Central memory CD4-positive, alpha-beta T cell (primary cell): ENCODE measurements at places on chromosomes 5 and 9.

- no peak for DNase-seq
These were observed 251.9 kb downstream of the EBF1 start for GRCh38 chr5:158847772-158848171.

DNA sequence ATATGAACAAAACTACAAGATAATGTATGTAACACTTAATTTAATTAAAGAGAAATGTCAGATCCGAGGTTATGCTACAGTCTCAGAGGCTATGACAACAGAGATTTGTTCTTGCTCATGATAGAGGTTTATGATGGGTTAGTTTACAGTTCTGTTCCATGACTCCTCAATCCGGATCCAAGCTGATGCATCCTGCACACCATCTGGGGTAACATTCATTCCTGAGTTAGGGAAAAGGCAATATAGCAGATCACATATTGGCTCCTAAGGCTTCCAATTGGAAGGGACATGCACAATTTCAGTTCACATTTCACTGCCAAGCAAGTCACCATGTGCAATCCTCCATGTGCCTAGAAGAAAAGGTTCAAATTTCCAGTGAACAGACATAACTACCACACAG lies 40.4 kb downstream of the ABLIM3 start:
- no peak for DNase-seq

DNA sequence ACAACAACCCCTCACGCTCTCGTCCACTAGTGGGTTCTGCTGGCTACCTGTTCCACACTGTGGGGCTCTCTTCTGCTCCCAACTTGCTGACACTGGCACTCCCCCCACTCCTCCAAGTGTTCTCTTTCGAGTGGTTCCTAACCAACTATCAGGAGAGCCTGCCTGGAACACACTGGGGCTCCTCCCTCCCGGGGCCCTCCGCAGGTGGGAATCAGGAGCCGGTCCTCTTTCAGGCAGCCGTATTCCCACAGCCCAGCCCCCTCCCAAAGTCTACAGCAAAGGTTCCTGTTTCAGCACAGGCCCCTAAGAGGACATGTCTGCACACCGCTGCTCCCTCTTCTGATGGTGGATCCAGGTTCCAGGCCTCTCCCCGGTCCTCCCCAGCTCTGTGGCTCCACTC lies 165.9 kb downstream of the FSTL4 start:
- no peak for DNase-seq

DNA sequence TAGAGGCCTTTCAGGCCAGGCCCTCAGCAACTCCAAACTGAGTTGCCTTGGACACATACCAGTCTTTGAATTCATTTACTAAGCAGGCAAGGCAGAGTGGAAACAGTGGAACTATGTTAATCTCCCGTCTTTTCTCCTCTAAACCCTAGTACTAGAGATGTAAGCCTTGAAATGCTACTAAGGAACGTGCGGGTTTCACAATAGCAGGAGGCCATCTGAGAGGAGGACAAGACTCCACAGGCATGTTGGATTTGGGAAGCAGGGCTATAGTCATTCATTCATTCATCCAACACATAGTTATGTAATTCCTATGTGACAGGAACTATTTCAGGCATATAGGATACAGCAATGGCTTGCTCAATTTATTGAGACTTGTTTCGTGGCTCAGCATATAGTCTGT lies 3.3 kb upstream of the OCLN start:
- DNase-seq: no peak

GRCh38 chr5:64206653-64207052 lies 41.0 kb downstream of the RNF180 start:
- DNase-seq: no peak

- no peak for DNase-seq
These were observed 47.0 kb upstream of the ZNF169 start for GRCh38 chr9:94212091-94212490.

GRCh38 chr9:98686961-98687855 lies 21.5 kb downstream of the GABBR2 start:
- no peak for DNase-seq

DNA sequence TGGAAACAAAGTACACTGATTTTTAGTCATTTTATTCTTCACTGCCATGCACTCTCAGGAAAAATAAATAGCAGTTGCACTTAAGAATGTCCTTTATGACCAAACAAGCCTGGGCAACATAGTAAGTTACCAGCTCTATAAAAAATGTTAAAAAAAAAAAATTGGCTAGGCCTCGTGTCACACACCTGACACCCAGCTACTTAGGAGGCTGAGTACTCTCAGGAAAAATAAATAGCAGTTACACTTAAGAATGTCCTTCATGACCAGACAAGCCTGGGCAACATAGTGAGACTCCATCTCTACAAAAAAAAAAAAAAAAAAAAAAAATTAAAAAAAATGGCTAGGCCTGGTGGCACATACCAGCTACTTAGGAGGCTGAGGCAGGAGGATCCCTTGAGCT lies 304.6 kb downstream of the SLCO4C1 start:
- no peak for DNase-seq

DNA sequence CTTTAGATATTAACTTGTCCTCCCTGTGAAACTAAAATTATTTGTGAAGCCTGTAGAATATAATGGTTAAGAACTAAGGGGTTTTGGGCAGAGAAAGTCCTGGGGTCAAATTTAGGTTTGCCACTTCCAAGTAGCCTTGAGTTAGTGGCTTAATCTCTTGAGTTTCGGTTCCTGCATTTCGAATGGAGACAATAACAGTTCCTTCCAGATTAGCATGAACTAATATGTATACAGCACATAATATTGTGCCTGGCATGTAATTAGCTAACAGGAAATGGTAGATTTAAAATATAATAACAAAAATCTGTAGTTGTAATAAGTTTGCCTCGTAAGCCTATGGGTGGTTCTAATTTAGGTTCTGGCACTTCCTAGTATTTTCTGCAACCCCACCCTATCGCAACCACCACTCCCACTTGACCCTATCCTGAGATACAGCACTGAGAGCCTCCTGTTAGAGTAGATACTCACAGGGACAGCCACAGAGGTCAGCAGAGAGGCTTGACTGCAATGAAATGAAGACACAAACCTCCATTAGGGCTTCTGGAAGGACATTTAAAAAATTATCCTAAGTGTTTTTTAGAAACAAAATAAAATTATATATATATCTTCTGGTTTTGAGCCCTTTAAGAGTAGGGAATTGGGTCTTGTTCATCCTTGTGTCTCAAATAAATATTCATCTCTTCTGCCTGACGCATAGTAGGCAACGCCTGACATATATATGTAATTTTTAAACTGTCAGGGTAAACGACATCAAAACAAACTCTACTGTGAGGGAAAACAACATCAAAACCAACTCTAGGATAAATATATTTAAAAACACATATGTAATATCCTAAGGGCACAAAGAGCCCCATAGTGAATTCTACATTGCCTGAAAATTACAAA lies 8.5 kb downstream of the SPINK9 start:
- DNase-seq: no peak

- DNase-seq: no peak
These were observed 161.3 kb downstream of the NIPBL start for GRCh38 chr5:37037840-37038239.

DNA sequence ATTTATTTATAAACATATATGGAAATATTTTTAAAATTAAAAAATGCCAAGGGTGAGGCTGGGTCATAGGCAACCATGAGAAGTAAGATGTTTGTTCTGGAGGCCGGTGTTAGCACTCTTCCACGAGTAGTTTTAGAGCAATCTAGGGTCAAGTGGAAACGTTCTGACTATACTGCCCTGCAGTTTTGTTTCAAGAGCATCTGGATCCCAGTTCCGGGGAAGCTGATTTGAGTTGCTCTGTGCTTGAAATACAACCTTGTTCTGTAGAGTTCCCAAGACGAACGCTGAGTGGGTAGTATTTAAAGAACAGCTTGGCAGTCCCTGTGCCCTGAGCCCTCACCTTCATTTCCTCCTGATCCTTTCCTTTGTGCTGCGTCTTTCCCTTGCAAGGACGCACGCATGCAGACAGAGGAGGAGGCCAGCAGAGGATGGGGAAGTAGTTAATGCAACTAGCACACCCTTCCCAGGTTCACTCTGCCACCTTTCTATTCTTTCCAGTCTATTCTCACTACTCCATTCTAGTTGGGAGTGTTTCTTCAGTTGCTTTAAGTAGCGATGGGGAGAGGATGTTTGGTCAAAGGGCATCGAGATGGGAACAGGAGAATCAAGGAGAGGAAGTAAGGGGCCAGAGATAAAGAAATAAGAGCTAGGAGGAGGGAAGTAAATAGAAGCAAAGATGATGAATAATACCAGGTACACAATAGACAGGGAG lies 68.3 kb upstream of the ZSWIM6 start:
- no peak for DNase-seq

GRCh38 chr5:106454651-106455415 lies 1215.9 kb downstream of the EFNA5 start:
- DNase-seq: no peak

DNA sequence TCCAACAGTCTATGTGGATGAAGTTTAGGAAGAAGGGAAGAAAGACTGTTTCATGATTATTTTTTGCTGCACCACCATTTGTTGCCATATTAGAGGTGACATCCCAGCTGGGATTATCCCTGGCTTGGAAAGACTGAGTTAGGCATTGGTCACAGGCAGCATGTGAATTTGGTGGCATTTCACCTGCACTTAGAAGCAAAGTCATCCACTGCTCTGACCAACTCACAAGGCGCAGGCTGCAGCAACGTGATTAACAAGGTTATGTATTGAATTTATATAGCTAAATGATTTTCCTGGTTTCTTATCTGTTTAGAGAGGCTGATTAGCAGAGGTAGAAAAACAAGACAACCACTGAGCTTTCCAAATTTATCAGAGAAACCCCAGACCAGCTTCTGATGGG lies 2.7 kb downstream of the FYB1 start:
- no peak for DNase-seq

DNA sequence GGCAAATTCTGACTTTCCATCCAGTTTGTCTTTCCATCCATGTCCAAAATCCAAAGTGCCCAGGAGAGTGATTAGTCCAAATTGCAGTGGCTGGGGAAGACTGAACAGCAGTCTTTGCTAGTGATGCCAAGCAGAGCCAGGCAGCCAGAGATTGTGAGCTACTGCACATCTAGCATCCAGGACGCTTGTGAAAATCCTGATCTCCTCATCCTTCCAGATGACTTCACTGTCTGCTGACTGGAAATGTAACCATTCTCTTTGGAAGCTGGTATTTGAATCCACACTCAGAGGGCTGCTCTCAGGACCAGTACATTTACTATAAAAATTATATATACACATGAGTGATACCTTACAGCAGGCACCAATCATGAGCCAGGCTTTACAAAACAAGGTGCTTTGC lies 49.6 kb downstream of the MACROH2A1 start:
- no peak for DNase-seq

DNA sequence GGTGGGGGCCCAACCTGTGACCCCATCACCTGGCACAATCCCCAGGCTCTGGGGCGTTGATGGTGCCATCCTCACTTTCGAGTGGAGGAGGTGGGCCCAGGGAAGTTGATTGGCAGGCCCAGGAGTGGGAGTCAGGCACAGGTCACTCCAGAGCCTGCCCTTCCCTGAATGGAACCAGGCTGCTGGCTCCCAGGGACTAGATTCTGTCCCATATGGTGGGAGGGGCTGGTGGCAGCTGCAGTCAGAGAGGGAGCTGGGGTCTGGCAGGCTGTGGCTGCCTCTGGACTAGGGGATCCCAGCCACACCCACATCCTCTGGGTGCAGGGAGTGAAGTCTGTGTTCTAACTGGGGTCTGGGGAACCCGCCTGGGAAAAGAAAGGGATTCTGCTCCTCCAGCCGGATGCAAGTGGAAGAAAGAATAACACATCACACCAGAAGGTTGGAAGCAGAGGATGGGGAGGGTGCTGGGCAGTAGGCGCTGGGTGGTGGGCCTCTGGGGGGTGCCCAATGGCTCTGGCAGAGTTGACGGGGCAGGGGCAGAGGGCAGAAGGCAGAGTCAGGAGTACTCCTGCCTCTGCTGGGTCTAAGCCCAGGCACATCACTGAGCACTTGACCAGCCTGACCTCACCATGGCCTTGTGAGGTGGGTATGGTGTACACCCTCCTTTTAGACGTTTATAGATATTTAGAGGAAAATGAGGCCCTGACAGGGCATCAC lies 25.8 kb downstream of the CEL start:
- no peak for DNase-seq

GRCh38 chr5:126924331-126925033 lies 105.9 kb downstream of the MARCHF3 start:
- DNase-seq: no peak

GRCh38 chr9:14908295-14909180 lies 1.7 kb downstream of the FREM1 start:
- no peak for DNase-seq

DNA sequence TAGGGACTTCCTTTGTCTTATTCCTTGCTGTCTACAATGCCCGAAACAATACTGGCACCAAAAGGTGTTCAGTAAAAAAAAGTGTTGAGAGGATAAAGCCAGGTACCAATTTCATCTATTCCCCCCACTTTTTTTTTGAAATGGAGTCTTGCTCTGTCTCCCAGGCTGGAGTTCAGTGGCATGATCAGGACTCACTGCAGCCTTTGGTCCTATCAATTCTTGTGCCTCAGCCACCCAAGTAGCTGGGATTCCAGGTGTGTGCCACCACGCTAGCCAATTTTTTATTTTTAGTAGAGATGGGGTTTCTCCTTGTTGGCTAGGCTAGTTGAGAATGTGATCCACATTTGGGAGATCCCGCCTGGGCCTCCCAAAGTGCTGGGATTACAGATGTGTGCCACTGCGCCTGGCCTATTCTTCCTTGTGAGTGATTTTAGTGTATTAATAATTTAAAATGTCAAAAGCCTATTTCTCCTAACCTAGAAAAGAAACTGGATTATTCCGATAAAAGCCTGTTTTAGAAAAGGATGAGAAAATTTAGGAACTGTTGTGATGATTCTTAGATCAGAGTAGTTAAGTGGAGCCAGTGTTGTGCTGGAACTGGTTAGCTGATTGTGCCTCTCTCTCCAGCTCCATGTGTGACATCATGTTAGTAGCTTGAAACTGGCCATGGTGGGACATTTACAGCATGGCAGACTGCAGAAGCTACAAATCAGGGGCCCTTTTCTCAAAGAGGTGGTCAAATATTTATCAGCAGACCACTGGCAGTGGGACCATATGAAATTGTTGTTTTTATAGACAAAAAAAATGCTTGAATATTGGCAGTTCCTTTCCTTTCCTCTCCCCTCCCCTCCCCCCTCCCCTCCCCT lies 14.3 kb downstream of the CDC42SE2 start:
- no peak for DNase-seq

DNA sequence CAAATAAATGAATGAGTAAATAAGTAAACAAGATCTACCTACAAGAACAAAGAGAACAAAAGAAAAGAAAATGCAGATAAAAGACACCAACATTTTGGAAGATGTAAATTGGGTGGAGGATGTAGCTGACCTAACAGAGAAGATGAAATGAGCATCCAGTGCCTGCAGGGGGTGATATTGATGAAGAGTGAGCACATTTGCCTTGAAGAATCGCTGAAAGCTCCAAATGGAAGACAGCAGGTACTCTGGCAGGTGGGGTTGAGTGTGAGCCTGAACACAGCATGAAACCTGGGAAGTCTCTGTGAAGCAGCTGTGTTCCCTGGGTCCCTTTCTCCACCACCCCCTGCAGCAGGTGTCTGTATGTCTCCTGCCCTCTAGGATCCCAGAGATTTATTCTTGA lies 125.6 kb downstream of the NXNL2 start:
- DNase-seq: no peak

DNA sequence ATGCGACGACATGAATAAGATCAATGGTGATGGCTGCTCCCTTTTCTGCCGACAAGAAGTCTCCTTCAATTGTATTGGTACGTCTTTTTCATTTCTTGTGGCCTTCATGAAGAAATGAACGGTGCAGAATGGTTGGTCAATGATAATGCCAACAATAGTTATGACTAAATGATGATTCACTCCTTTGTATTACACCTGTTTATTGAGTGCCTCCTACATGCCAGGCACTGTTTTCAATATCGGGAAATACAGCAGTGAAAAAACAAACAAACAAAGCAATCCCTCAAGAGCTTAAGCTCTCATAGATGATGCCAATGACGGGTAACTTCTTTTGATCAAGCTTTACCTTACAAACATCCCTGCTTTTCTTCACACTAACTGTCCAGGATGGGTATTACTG lies 117.7 kb downstream of the PAPPA start:
- DNase-seq: no peak
